Caco-2 (cell line): ENCODE measurements at places on chromosomes 1 and 21. TPM values are rescaled to one million over a fixed set of nuclear protein-coding genes. Genes with fewer than 3 reads are reported as not detected.

The CNKSR1 gene
- 15.6 and 16.1 TPM in 2 replicates for total RNA-seq

- DNase-seq: peak; percentile 71
Observed at GRCh38 chr1:59971464-59971911, 44.9 kb upstream of the CYP2J2 start.

The CGN gene
- 147 TPM in 2 replicates for total RNA-seq

The PLA2G5 gene
- not detected in 2 replicates for total RNA-seq

DNA sequence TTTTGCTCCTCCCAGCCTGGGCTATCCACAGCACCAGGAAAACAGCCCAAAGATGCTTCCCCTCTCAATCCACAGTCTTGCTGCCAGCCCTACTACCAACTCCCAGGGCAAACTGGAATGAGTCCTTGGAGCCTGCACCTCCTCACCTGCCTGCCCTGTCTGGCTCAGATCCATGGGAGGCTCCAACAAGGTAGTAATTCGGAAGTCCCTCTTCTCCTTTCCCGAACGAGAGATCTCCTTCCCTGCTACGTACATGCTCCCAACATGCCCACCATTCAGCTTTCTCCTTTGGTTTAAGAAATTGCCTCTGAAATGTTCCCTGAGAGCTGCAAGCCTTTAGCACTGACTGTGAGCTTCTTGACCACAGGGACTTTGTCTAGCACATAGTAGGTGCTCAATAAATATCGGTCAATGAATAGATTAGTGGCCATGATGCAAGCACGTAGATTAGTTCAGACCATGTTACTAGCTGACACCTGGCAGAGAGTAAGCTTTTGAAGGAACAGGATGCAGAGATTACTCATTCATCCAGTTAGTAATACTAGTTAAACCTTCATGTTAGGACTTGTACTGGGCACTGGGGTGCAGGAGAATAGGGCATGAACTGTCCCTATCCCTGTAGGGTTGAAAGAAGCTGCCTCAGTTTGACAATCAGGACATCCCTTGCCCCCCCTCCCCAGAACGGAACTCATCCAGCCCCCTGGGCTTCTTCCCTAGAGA is 80.1 kb downstream of the DISP3 start:
- no peak for DNase-seq

The CDC42SE1 gene
- total RNA-seq: 58.7 and 59.4 TPM in 2 replicates

- no peak for DNase-seq
Observed at GRCh38 chr1:161299347-161299746, 10.4 kb downstream of the MPZ start.

- DNase-seq: no peak
Observed at GRCh38 chr1:12438349-12438924, 179.6 kb downstream of the DHRS3 start.

DNA sequence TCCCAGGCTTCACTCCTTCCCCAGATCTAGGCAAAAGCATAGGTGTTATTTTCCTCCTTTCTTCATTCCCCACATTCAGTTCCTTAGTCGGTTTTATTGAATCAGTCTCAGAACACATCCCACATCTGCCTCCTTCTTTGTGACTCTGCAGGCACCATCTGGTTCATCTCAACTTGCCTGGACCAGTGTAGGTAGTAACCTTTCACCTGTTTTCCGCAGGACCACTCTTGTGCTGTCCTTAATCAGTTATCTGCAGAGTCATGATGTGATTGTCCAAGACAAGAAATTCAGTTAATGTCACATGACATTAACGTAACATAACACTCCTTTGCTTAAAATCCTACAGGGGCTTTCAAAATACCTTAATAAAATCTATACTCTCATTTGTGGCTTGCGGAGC is 174.6 kb downstream of the CHRM3 start:
- DNase-seq: no peak

- DNase-seq: no peak
Observed at GRCh38 chr1:167489571-167490340, 28.6 kb downstream of the CD247 start.

DNA sequence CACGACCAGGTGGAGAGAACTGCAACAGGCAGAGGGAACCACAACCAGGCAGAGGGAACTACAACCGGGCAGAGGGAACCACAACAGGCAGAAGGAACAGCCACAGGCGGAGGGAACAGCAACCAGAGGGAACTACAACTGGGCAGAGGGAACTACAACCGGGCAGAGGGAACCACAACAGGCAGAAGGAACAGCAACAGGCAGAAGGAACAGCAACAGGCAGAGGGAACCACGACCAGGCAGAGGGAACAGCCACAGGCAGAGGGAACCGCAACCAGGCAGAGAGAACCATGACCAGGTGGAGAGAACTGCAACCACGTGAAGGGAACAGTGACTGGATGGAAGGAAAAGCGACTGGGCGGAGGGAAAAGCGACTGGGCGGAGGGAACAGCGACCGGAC is 47.6 kb upstream of the GPR153 start:
- DNase-seq: no peak

GRCh38 chr1:26027716-26028489 is 6.3 kb downstream of the EXTL1 start:
- DNase-seq: no peak
